A172 (cell line): ENCODE measurements at places on chromosomes 1 and 21.

GRCh38 chr1:6378096-6378746, 15.3 kb downstream of the ACOT7 start:
- DNase-seq = no peak

GRCh38 chr21:35436899-35437298, 387.8 kb upstream of the RUNX1 start:
- no peak for DNase-seq

DNA sequence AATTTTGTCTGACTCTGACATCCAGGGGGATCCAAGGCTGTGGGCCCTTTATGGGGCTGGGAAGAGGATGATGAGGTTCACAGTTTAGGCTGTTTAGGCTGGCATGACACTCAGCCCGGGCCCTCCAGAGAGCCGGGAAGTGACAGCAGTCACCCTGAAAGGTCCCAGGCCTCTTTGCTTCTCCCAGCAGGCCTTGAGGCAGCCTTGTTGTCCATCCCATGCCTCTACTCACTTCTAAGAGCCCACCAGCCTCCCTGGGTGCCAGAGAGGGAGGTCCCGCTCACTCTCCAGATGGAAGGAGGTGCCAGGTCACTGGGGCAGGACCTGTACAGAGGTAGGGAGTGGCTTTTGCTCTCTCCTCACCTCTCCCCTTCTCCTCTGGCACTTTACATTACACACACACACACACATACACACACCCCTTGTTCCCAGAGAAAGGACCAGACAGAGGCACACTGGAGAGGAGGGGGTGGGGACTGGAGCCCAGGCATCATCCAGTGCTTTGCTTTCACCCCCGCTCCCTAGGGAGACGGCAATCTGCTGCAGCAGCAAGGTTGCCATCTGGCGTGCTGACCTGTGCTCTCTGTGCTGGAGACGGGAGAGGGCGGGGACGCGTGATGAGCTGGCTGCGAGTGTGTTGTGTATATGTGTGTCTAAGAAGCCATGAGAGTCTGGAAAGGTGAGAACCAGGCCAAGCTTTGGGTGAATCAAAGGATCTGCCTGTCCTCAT, 4.6 kb downstream of the KLHDC8A start:
- DNase-seq = peak; percentile 51

- DNase-seq = no peak
These were observed 6.1 kb upstream of the NTPCR start for GRCh38 chr1:232944347-232944746.

DNA sequence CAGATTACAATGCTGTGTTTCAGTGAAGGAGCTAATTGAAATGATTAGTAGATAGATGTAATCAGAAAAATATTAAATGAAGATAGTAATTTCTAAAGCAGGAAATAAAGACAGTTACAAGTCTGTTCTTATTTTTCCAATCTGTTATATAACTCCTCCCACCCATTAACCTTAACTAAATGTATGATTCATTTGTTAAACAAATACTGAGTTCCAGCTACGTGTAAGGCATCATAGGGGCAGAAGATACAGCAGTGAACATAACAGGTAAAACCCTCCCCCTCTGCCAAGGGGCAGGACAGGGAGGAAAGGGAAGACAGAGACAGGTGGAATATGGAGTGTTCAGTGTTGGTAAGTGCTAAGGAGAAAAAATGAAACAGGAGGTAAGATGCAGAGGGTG, at the start of gene FAM177B:
TSS of gene FAM177B (plus strand) at position 231 of the 400 bp plus-strand sequence. CDS start 9,344 bp downstream, outside the sequence.
- no peak for DNase-seq

DNA sequence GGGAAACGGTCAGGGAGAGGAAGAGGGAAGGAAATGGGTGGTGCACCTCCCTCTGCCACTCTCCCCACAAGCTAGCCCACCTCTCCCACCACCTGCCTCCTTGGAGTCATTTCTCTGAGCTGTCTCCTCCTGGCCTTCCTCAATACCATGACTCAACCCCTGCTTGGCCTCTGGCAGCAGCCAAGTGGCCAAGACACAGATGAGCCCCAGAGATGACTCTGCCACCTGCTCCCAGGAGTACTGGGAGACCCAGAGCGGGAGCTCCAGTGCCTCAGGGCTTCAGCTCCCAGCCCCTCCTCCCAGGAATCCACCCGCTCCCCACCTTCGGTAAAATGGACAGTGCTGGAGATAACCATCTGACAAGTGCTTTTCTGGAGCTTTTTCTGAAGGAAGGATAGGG, 2.6 kb downstream of the S100A16 start:
- peak; percentile 87 for DNase-seq

- DNase-seq = peak; percentile 35
These were observed 382.8 kb downstream of the AMY1C start for GRCh38 chr1:104132382-104132973.
